ENCODE measurements at places on chromosomes 5 and 9. TPM values are rescaled to one million over a fixed set of nuclear protein-coding genes. Genes with fewer than 3 reads are reported as not detected.

DNA sequence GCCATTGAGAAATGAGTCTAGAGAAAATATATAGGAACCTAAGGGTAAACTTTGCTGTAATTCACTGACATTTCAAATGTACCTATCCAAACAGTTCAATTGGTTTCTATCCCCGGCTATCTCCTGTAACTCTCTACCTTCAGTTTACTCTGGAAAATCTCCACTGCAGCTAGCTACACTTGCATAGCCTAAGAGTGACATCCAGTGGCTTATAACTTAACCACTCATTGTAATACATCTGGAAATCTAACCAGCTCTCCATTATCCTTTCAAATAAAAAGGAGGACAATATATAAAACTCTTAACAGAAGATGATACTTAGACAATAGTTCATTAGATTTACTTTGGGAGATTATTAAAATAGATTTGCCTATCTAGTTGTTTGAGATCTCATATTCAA, 35.3 kb upstream of the SPDL1 start:
- peak; percentile 5 for DNase-seq
- H3K27ac ChIP-seq, result no peak overlapping the region
- no peaks in the 10 kb centered on the region for H3K36me3 ChIP-seq
- H3K4me1 ChIP-seq, result no peaks in the 10 kb centered on the region
- no peaks in the 10 kb centered on the region for H3K27me3 ChIP-seq

GRCh38 chr5:22844155-22844554, 9.0 kb downstream of the CDH12 start:
- no peak overlapping the region for H3K4me3 ChIP-seq
- no peaks in the 10 kb centered on the region for H3K27me3 ChIP-seq
- DNase-seq, result no peak
- H3K4me1 ChIP-seq, result no peaks in the 10 kb centered on the region
- no peaks in the 10 kb centered on the region for H3K36me3 ChIP-seq
- H3K27ac ChIP-seq, result no peak overlapping the region

MLLT3 gene
- polyA plus RNA-seq, result 12.6 TPM

GRCh38 chr9:107190061-107190935, 92.8 kb upstream of the RAD23B start:
- H3K4me3 ChIP-seq, result no peak overlapping the region
- no peaks in the 10 kb centered on the region for H3K36me3 ChIP-seq
- H3K4me1 ChIP-seq, result peaks cover 13% of the 10 kb centered on the region
- peak; percentile 29 for DNase-seq
- no peaks in the 10 kb centered on the region for H3K27me3 ChIP-seq

- H3K4me1 ChIP-seq, result no peaks in the 10 kb centered on the region
- no peaks in the 10 kb centered on the region for H3K27me3 ChIP-seq
- no peak overlapping the region for H3K4me3 ChIP-seq
- DNase-seq, result no peak
Observed at GRCh38 chr9:93278144-93278543, 94.2 kb downstream of the WNK2 start.

DNA sequence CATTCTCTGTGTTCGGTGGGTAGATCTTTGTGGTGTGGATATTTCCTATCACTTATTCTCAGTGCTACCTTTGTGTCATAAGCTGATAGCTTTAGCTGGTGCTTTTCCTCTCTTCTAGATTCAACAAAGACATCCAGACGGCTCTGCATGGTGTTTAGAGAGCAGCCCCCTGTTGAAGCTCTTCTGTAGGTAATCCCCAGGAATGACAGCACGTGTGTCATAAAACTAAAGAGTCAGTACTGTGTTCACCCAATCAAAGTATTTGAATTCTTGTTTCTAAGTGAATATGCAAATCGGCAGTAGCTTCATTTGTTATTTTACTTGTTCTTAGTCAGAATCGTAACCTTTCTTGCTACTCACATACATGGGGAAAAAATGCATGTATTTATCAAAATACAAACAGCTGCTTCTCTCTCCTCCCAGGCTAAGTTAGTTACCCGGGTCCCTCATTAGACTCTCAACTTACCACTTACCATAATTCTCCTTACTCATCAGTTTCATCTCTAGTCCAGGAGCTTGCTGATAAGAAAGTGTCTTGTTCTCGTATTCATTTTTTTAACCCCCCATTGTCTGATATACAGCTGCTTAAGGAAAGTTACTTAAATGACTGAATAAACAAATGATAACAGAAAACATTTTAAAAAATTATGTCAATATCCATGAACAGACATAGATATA, 1696.0 kb upstream of the WWC1 start:
- DNase-seq, result no peak
- no peak overlapping the region for H3K4me3 ChIP-seq
- H3K4me1 ChIP-seq, result no peaks in the 10 kb centered on the region
- H3K27ac ChIP-seq, result no peak overlapping the region
- H3K36me3 ChIP-seq, result no peaks in the 10 kb centered on the region

SVEP1 gene
- polyA plus RNA-seq, result not detected

MARVELD2 gene
- polyA plus RNA-seq, result 10.7 TPM

ARL15 gene
- polyA plus RNA-seq, result 2.2 TPM

- no peak overlapping the region for H3K4me3 ChIP-seq
- peaks cover 57% of the 10 kb centered on the region for H3K4me1 ChIP-seq
- no peaks in the 10 kb centered on the region for H3K36me3 ChIP-seq
Observed at GRCh38 chr5:179269781-179270543, 75.3 kb downstream of the ADAMTS2 start.

DNA sequence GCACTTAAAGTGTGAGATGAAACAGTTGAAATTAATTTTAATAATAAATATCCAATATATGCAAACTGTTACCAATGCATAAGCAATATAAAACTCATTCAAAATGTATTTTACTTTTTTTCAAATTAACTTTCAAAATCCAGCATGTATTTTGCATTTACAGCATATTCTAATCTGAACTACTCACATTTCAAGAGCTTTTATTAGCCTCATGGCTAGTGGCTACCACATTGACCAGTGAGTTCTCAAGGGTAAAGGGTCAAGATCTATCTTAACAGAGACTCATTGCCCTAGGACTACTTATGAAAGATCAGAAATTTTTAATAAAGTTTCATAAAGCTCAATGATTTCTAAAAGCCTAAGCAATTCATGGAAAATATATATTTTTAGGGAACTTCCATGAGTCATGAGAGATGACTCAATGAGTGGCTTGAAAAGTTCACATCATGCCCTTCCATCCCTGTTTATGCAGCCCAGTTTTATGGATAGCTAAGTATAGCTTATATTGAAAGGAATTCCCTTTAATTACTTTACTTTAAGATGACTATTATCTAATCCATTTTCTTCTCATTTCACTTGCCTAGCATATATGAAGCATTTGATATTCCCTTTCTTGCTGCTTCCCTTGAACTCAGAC, 608.6 kb downstream of the SLCO4C1 start:
- H3K36me3 ChIP-seq, result no peaks in the 10 kb centered on the region
- H3K4me1 ChIP-seq, result no peaks in the 10 kb centered on the region
- H3K4me3 ChIP-seq, result no peak overlapping the region
- H3K27ac ChIP-seq, result no peak overlapping the region
- H3K27me3 ChIP-seq, result no peaks in the 10 kb centered on the region

- H3K4me3 ChIP-seq, result no peak overlapping the region
- H3K4me1 ChIP-seq, result no peaks in the 10 kb centered on the region
- no peak for DNase-seq
- no peaks in the 10 kb centered on the region for H3K36me3 ChIP-seq
- no peak overlapping the region for H3K27ac ChIP-seq
- no peaks in the 10 kb centered on the region for H3K27me3 ChIP-seq
Observed at GRCh38 chr9:23322392-23322791, 503.6 kb downstream of the ELAVL2 start.

Measured in HepG2 (cell line).